ENCODE measurements at places on chromosomes 12 and 14.

DNA sequence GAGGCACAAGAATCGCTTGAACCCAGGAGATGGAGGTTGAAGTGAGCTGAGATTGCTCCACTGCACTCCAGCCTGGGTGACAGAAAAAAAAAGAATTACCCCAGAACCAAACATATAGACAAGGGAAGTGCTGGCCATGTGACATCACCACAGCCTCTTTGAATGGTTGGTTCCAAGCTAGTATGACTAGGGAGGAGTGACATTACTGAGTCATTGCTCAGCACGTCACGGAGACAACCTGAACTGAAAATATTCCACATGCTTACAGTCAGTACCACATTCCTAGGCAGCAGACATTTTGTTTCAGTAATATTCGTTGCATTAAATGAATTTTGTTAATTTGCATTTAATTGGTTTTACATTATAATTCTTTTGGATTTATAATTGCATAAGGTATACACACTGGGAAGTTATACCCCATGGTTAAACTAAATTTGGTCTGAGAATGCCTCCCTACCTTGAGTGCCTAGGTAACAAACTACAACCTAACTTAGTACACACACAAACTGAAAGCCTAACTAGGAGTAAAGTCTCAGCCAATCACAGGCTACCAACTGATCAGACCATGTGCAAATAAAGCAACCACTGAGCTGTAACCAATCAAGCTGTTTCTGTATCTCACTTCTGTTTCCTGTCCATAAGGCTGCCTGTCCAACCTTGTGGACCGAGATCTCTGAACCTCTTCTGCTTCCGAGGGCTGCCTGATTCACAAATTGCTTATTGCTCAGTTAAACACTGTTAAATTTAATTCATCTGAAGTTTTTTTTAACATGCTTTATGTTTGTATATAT lies 164.4 kb downstream of the CAND1 start:
- DNase-seq: no peak

DNA sequence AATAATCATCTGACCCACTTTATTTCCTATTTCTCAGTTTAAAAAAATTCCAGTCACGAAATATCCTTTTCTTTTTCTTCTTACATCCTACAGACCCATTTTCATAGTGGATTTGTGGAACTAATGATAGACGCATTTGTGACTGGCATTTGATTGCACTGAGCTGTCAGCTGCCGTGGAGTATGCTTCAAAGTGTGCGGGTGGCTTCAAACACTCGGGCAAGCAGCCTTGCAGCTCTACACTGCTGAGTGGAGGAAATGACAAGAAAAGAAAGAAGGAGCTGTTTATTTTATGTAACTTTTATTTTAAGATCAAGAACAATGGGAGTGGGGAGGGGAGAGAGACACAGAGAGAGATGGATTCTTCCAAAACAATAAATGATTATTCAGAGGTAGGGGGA lies 112.8 kb upstream of the NAP1L1 start:
- no peak for DNase-seq

DNA sequence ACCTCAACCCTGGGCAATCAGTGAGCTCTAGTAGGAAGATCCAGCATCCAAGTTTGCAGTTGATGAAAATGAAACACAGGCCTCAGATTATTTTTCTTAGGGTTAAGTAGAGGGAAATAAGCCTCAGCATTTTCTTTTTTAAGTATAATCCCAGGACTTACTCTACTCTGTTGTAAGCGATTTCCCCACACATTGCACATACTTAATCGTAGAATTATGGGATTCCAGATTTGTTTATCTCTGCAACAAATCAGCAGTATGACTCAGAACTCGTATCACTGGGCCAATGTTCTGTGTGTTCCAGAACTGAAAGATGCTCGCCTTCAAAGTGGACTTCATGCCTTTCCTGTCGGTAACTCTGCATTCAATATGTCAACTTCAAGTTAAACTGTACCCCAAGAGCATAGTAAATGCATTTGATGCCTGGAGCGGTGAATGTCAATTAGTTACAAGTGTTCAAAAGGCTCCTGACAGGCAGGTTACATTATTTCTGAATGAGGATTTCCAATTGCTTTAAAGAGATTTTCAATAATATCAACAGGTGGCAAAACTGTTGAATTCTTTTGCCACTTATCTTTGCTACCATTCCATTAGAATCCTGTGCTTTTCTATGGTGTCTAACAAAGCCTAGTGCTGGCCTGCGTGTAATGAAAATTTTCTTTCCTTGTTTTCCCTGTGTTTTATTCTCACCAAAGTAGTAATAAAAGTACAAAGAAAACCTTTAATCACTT lies 323.8 kb upstream of the SYT1 start:
- DNase-seq: no peak

DNA sequence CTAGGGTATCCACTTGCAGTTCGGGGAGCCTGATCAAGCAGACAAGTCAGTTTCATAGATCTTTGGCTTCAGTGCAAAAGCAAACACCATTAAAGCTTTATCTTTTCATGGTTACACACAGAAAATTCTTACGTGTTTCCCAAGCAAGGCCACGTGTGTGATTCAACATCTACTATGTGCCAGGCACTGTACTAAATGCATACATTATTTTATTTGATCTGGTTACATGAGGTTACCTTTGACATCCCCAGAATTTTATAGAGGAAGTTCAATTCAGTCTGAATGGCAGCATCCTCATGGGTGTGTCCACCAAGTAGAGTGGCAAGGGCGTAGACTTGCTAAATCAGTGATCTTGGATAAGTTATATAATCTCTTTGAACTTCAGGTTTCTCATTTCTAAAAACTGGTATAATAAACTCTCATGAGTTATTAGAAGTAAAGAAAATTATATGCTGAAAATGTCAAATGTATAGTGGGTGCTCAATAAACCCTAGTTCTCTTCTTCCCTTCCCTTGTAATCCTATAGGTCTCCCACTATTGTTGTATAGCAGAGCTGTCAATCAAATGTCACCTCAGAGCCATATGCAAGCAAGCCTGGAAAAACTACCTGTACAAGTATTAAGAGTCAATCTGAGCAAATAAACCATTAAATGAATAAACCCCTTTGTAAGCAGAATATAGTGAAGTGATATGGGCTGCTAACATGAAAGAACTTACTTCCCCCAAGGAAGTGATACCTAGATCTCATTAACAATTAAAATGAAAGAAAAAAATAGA lies 50.3 kb upstream of the TMX1 start:
- DNase-seq: no peak

- DNase-seq: peak; percentile 17
These were observed at the start of gene TC2N for GRCh38 chr14:91867316-91867988. Gene TC2N, minus strand, starts transcription at chr14:91867536. Its CDS starts 53,767 bp downstream, at chr14:91813769.

DNA sequence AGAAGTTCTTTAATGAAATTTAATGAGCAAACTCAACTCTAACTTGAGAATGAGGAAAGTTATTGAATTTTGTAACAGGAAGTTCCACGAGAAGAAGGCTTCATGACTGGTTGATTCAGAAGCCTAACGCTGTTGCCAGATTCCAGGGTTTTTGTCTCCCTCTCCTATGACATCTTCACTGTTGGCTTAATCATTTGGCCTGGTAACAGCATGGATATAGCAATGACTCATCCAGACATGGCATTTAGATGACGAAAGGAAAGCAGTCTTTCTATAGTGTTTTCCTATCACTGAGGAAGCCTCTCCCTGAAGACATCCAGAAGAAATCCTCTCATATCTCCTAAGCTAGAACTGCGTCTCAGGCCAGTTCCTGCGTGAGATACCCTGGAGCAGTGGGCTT lies 9.4 kb upstream of the KCNA1 start:
- DNase-seq: no peak

- DNase-seq: no peak
These were observed 150.7 kb upstream of the PTPRQ start for GRCh38 chr12:80293347-80293746.

- DNase-seq: no peak
These were observed 380.8 kb upstream of the TMEM132C start for GRCh38 chr12:127885954-127886750.

DNA sequence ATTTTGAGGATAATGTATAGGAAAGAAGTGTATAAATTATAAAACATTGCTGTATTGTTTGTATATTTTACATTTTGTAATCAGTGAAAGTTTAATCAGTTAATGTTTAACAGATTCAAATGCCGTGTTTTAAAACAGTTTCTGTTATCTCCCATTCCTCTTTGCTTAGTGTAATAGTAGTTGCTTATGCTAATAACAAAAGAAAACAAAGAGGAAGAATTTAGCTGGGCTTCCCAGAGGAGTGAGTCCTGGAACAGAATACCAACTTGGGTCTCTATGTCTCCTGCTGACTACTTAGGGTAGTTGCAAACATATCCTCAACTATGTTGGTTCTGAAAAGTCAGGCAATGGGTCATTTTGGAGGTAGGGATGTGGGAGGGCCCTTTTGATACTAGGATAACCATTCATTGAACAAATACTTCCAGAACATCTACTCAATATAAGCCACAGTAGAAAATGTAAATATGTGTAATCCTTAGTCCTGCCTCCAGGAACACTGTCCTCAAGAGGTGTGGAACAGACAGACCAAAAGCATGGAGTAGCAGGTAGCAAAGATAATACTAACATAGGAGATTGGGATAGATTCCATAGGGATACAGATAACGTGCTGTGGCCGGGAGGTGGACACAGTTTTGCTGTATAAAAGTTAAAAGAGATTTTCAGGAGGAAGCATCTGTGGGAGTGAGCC lies 36.1 kb upstream of the EVL start:
- DNase-seq: no peak

DNA sequence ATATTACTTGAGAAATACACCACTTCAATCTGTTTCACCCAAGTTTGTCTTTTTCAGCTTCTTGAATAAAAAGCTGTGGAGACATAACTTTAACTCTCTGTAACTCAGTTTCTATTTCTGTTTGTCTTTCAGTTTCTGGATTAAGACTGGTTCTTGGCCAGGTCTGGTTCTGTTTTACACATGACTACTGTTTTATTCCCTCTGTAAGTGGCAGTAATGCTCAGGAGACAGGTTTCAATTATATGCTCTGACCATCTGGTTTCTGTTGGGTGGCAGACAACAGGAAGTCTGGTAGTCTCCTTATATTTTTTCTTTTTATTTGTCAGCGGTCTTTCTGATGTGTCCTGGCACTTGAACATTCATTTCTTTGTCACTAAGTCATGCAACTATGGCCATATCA lies 102.9 kb downstream of the RPS29 start:
- no peak for DNase-seq

DNA sequence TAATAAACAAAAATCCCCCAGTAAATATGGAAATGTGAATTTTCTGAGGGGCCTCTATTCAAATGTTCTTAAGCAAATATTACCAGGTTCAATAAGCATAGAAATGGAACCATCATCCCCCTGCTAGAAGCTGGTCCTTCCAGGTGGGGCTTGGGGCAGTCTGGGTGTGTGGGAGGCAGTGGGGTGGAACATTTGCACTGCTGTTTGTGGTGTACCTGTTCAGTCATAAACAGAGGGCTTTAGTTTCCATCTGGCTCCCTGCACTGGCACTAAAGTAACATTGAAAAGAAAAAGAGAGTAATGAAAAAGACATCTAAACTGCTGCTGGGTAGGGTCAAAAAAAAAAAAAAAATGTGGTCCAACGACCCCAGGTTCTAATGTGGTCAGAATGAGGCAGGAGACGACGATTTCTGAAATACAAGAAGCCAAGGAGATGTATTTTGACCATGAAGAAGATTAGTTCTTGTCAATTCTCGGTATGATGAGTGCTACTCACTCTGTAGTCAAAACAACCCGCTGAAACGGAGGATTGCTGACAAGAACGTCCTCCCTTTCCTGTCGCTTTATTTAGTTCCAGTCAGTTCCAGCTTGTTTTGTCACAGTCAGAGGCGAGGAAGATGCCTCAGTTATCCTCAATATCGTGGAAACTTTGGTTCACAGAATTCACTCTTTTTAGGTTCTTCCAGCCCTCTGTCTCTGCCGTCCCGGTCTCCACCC lies 44.2 kb upstream of the MANSC4 start:
- DNase-seq: no peak

GRCh38 chr12:121946313-121947025 lies 28.1 kb downstream of the CFAP251 start:
- DNase-seq: no peak

DNA sequence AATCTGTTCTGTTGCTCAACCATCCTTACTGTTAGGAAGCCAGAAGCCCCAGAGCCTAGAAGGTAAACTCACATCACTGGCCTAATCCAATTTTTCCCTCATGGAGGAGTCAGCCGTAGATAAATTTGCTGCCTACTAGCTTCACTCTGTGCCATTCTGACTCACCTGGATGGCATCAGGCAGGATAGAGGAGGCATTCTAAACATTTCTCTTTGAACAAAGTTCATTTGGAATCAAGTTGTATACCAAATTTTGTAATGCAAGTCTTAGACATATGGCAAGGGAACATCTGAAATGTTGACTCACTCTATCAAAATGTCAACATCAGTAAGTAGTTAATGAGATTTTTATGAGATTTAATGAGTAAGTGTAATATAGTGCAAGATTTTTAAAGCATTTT lies 13.6 kb upstream of the TBC1D30 start:
- DNase-seq: no peak

DNA sequence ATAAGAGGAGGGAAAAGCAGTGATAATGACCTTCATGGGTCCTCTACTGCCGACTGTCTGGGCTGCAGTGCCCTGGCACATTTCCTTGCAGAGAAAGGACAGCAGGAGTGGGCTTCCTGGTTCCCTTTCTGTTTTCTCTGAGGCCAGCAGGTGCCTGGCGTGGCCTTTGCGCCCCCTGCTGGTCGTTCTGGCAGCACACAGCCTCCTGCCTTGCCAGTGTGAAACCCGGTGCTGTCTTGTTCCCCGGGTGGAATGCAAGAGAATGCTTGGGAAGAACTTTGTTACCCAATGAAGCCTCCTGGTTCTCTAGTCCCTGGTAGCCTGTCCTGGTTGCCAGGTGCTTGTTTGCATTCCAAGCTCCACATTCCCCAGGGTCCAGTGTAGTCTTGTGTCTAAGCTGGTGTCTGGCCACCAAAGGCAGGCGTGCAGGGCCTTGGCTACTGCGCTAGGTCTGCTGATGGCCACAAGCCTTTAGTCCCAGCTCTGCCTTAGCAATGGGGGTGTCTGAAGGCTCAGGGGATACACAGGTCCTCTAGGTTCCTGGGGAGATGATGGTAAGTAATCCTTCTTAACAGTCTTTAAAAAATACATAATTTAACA lies 1392.4 kb upstream of the TMEM132C start:
- peak; percentile 34 for DNase-seq

GRCh38 chr14:104722938-104723650 lies 935 bp upstream of the ADSS1 start:
- DNase-seq: no peak

GRCh38 chr12:89574736-89575208 lies 48.9 kb upstream of the POC1B start:
- DNase-seq: no peak

GRCh38 chr12:55842681-55843429 lies at the start of gene MMP19:
Gene MMP19, minus strand, starts transcription at chr12:55842936. Its CDS starts 106 bp downstream, at chr12:55842830.
- no peak for DNase-seq

DNA sequence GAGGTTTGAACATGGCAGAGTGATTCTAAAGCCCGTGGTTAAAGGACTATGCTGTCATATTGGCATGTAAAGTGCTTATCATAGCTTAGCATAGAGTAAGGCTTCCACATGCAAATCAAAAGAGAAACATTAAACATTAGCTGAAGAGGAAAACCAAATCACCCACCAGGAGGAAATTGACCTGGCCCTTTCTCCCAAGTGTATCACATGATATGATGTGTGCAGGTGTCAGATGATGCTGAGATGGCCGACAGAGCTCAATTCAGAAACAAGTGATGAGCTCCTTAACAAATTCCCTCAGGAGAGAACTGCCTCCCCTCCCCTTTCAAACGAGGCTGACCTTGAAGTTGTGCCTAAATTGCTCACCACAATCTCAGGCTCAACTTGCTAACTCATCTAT lies 217.1 kb upstream of the BTG1 start:
- no peak for DNase-seq

Data from activated CD4-positive, alpha-beta T cell treated with anti-CD3 and anti-CD28 coated beads for 1 hour (primary cell).